SIG-M5 (cell line): ENCODE measurements at places on chromosomes 5 and 9.

DNA sequence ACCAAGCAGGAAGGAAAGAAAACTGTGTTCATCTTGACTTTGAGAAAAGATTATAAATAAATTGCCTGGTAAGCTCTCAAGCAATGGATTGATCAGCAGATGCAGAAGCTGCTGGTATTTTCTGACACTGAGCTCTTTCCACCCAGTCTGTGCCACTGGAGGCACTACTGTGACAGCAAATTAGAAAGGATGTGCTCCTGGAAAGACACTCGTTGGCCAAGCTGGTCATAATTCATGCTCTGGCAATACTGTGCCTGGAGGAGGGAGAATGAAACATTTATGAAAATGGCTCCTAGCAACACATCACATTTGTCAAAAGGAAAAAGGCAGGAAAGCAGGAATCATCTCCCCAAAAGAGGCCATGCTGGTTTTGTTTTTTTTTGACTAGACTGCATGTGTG, 84.2 kb downstream of the CAVIN4 start:
- no peak for DNase-seq

GRCh38 chr9:115400796-115401195, 282.8 kb upstream of the TNC start:
- no peak for DNase-seq

DNA sequence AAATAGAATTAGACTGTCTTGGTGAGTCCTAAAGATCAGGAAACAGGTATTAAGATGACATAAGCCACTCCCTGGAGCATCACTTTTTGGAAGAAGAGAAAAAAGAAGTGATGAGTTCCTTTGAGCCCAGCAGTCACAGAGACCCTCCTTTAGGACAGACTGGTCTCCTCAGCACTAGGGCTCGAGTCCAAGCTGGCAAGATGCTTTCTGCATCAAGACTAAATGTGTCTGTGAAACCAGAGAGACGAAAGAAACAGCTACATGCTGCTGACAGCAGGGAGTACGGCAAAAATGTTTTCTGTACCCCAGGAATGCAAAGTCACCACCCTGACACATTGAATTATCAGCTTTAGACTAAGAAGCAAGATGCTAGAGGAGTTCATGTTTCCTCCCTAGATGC, 184.5 kb downstream of the CRB2 start:
- DNase-seq: no peak

GRCh38 chr9:110049699-110050450, 158.1 kb downstream of the C9orf152 start:
- no peak for DNase-seq

GRCh38 chr5:139263536-139263935, 30.0 kb upstream of the MATR3 start:
- DNase-seq: no peak

GRCh38 chr5:83474991-83475390, 3.4 kb downstream of the VCAN start:
- no peak for DNase-seq

DNA sequence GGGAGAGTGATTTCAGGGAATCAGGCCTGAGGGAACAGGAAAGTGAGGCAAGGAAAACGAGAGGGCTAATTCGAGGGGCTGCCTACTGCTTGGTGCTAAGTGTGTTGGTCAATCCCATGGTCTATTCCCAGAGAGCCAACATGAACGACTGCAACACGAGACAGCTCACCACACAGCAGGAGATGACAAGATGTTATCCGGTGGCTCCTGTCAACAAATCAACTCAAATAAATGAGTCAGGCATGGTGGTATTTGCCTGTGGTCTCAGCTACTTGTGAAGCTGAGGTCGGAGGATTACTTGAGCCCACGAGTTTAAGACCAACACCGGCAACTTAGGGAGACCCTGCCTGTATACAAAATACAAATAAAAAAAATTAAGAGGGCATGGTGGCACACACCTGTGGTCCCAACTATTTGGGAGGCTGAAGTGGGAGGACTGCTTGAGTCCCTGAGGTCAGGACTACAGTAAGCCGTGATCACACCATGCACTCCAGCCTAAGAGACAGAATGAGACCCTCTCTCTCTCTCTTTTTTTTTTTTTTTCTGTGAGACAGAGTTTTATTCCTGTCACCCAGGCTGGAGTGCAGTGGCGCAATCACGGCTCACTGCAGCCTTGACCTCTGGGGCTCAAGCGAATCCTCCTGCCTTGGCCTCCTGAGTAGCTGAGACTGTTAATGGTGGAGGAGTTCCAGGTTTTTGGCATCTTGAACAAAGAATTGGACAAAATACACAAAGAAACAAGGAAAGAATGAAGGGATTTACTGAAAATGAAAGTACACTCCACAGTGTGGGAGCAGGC, 9.0 kb upstream of the FAF2 start:
- peak; percentile 62 for DNase-seq

GRCh38 chr5:144028636-144029035, 141.8 kb downstream of the YIPF5 start:
- no peak for DNase-seq

DNA sequence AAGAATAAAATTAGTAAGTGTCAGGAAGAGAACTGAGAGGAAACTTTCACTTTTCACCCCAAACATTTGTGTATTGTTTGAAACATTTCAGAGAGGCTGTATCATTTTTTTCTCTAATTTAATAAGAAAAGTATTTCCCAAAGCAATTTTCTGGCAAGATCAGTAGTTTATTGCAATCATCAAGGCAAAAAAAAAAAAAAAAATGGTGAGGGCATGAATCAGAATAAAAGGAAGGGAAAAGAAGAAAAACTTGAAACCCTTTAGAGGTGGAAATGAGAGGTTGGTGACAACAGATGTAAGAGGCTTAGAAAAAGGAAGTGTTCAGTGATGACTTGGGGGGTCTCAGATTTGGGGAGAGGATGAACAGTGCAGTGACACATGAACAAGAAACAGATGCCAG, 13.3 kb downstream of the SHC3 start:
- no peak for DNase-seq

GRCh38 chr9:33677506-33677809, 117.9 kb upstream of the PRSS3 start:
- no peak for DNase-seq

DNA sequence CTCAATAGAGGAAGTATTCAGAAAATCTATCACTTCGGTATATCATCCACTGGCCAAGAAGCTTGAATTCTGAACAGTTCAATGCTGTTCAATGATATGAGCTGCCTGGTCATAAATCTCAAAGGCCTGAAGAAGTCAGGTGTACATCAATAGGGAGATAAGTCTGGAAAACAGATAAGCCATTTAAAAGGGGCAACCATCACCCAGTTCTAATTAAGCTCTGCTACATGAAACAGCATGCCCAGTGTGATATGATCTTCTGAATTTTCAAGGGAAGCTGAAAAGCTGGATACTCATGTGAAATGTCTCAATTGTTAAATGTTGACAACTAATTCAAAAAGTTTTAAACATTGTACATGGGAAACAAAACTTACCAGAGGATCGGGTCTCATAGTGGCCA, 2020.7 kb upstream of the WWC1 start:
- DNase-seq: no peak

- DNase-seq: no peak
Observed at GRCh38 chr5:179271821-179272325, 73.4 kb downstream of the ADAMTS2 start.

DNA sequence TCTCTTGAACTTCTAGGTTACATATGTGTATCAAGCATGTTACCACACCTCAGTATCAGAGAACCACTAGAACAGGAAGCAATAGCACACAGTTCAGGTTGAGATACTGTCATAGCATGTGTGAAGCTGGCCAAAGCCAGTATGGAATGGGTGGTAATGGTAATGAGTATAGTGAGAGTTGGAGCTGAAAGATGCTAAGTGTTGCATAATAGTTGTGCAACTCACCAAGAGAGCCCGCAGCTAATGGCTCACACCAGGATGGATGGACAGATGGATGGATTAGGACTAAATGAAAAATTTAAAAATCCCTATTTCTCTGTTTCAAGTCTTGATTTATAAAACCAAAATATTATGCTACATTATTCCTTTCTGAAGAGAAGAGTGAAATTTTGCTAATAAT, 53.4 kb upstream of the KCNN2 start:
- no peak for DNase-seq

DNA sequence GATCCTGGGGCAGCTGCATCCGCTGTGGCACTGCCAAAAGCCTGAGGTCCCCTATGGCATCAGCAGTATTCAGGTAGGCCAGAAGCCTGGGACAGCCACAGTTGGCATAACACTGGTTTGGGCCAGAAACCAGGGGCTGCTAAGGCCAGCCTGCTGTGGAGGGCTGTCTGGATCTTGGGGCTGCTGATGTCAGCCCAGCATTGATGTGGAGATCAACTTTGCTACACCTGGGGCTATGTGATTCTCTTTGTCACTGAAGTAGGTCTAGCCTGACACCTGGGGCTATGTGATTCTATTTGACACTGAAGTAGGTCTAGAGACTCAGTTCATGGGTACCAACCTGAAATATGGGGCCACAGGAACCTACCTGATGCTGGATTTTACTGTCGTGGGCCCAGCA, 411.5 kb downstream of the RASEF start:
- no peak for DNase-seq

DNA sequence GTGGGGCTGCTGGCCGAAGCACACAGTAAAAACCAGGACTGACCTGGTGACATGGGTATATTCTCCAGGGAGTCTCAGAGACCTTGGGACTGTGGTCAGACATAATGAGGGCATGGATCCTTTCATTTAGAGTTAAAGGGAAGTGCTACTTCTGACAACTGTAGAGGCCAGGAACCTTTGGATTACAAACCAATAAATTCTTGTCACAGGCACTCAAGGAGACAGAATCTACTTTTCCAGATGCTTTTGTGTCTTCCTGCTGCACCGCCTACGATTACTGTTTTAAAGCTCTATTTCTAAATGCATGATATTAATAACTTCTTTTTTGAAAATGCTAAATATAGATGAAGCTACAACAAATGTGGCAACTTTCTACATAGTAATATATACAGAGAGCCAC, 106.5 kb upstream of the LPAR1 start:
- DNase-seq: no peak

- no peak for DNase-seq
Observed at GRCh38 chr9:136964171-136964689, 12.2 kb downstream of the LCN12 start.

GRCh38 chr5:96880444-96881164, 4.3 kb downstream of the ERAP2 start:
- peak; percentile 35 for DNase-seq

DNA sequence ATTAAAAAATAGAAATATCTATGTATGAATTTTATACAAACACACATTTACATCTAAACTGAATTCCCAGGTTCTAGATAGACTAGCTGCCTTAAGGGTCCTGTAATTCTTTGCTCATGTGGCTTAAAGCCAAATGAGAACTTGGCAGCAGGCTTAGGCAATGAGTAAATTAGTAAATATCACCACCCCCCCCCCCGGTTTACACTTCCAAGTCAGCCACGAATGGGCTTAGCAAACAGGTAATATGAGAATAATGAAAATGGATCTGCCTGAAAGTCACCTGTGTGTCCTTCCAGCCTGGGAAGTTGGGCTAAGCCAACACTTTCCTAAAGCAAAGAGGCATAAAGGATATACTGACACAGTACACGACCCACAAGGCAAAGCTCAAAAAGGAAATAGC, 108.6 kb downstream of the KLHL3 start:
- DNase-seq: no peak
